ENCODE measurements at places on chromosomes 2 and 18. TPM values are rescaled to one million over a fixed set of nuclear protein-coding genes. Genes with fewer than 3 reads are reported as not detected.

CDCA7 gene
- 5.7 TPM for total RNA-seq

PPP1R7 gene
- total RNA-seq: 71.2 TPM

DAW1 gene
- 15.2 TPM for total RNA-seq

CDH7 gene
- not detected for total RNA-seq

SKA1 gene
- total RNA-seq: 15.0 TPM

BOK gene
- total RNA-seq: 51.2 TPM

ASNSD1 gene
- 59.7 TPM for total RNA-seq
